ENCODE measurements at places on chromosomes 5 and 9.

DNA sequence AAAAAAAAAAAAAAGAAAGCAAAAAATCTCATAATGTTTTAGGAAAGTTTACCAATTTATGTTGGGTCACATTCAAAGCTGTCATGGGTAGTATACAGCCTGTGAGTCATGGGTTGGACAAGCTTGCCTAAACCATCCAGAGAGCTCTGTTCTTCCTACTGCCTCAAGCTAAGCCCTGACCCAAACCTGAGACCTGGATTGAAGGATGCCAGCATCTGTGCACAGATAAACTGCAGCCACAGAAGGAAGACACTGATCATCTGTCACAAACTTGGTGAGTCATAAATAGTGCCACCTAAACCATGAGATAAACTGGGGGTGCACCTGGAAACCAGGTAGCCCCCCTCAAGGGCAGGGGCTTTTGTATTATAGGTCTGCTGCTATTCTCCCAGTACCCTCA lies 31.0 kb downstream of the CSF2 start:
- no peak for DNase-seq

- peak; percentile 79 for DNase-seq
Measured at GRCh38 chr9:83281306-83282255, 218.6 kb upstream of the RASEF start.

GRCh38 chr5:492314-492893 lies 31.8 kb downstream of the SLC9A3 start:
- DNase-seq = no peak

DNA sequence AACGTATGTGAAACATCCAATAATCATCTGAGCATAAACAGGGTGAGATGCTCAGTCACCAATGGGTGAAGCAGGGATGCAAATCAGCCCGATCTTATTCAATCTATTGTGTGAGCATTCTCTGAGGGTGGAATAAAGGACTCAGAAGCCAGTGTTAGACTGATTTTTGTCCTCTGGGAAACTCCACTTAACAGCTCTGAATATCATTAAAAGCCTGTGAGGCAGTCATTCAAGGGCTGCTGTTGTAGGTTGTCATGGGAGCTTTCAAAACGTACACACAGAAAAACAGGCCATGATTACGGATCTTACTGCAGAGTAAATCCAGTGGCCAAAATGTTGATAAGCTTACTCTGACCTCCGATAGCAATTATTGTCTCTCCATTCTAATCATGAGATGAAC lies 266.5 kb upstream of the EFNA5 start:
- DNase-seq = no peak

GRCh38 chr5:55601204-55601618 lies 66.4 kb upstream of the PLPP1 start:
- DNase-seq = no peak

DNA sequence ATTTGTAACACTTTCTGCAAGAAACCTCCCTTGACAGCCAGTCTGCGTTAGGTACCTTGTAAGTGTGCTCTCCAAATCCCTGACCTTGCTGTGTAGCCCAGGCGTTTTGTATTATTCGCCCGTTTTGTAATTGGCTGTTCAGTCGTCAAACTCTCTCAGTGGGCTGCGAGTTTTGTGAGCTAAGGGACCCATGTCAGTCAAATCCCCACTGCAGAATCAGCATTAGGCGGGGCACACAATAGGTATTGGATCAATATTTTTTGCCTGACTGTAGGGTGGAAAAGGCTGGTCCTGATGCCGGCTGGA lies 665 bp downstream of the DNAJC18 start:
- DNase-seq = no peak

- DNase-seq = no peak
Measured at GRCh38 chr5:166710271-166710670, 1581.2 kb upstream of the WWC1 start.

- DNase-seq = no peak
Measured at GRCh38 chr9:1051210-1051583, 1.0 kb downstream of the DMRT2 start.

GRCh38 chr9:81211741-81212140 lies 477.6 kb downstream of the TLE1 start:
- no peak for DNase-seq

GRCh38 chr5:57676222-57677098 lies 193.8 kb upstream of the ACTBL2 start:
- no peak for DNase-seq

DNA sequence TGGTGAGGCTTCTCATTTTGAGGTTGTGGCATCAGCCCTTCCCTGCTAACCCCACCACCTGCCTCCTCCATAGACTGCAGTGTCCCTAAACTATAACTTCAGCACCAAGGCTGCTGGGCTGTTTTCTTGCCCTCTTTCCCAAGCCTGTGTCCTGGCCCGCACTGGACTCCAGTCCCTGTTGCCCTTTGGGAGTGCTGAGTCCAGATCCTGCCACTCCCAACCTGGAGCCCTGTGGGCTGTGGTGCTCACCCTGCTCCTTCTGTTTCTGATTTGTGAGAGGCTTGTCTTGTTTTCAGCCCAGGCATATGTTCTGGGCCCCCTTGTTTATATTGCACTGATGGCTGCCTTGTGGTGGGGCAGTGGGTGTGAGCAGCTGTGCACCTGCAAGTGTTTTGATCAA lies 39.7 kb upstream of the RNU6ATAC start:
- no peak for DNase-seq

- no peak for DNase-seq
Measured at GRCh38 chr5:129631961-129632360, 115.9 kb upstream of the MINAR2 start.

- no peak for DNase-seq
Measured at GRCh38 chr5:86686046-86686445, 68.3 kb downstream of the COX7C start.

DNA sequence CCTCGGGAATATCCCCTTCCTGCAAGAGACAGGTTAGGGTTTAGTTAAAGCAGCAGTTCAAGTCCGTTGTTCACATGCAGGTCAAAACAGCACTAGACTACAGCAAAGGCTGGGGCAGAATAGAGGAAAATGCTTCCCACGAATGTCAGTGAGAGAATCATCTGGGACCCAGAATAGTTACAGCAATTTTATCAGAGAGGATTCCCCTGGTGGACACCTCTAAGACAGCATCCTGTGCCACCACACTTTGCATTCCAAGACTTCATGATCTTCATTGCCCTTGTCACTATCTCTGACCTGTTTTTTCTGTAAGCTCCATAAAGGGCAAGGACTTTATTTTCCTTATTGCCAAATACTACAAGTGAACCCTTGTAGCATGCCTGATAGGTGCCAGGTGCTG lies 12.9 kb downstream of the GRXCR2 start:
- no peak for DNase-seq

GRCh38 chr5:40223884-40224402 lies 455.8 kb upstream of the PTGER4 start:
- DNase-seq = no peak

DNA sequence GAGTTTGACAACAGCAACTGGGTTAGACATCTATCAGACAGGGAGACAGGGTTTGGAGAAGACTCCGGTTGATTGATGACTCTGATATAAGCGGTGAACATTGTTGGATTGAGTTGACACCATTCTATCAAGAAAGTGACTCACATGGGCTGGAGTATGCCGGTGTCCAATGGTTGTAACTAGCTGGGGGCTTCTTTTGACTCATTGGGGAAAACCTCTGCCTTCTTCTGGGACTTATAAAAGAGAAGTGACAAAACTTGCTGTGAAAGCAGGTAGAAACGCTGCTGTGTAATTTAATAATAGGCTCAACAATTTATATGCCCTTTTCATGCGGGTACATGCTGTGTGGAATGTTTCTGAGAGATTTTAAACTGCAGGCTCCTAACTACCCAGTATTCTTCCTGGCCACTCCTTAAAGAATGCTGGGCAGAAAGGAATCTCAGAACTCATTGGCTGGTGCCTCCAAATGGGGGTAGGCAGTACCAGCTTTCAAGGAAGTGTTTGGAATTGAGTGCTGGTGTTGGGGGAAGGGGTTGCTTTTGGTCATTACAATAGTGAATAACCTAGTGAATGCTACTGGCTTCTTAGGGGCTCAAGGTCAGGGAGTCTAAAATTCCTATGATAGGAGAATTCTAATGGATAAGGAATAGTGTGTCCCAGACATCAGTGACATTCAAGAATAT lies 43.9 kb downstream of the FYB1 start:
- no peak for DNase-seq

- peak; percentile 51 for DNase-seq
Measured at GRCh38 chr9:121075251-121076036, 689 bp downstream of the CNTRL start.

DNA sequence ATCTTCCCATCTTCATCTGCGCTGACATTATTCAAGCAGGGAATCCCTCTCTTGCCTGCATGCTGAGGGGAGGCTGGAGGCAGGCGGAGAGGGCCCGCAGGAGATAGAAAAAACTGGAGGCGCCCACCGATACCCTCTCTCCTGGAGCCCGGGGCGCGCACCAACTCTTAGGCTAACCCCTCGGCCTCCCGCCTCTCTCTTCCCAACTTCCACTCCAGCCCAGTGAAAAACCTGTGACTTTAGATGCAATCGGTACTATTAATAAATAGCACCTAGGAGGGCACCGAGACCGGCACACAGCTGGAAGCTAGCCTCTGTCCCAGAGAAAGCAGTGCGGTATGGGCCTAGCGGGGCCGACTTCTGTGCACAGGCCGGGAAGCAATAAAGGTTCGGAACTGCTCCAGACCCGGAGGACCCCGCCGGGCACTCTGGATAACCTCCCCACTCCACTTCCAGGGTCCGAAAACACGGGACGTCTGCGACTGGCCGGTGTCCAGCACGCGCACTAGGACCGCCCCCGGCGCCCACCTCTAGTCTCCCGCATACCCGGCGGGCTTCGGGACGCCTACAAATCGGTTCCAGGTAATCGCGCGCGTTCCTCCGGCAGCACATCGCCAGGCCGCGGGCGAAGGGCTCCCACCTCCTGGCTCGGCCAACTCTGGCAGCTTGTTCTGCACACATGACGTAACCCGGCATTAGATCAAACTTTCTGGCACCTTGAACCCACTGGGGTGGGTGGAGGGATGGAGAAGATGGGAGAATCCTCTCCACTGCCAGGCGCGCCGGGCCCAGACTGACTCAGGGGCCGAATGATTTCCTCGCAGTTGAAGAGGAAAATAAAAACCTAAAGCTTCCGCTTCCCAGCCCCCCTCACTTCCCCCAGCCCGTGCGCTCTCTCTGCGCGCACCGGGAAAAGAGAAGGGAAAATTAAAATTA lies 1.4 kb downstream of the EFNA5 start:
- DNase-seq = no peak

GRCh38 chr5:146640285-146640896 lies 124.4 kb upstream of the GPR151 start:
- DNase-seq = no peak

- no peak for DNase-seq
Measured at GRCh38 chr9:105457560-105458294, 9.9 kb downstream of the FSD1L start.

GRCh38 chr9:3288686-3289085 lies 237.1 kb downstream of the RFX3 start:
- peak; percentile 12 for DNase-seq

GRCh38 chr5:169637085-169637548 lies at the start of gene DOCK2:
Gene DOCK2 (plus strand): TSS chr5:169637275. CDS start chr5:169637327, 52 bp downstream.
- peak; percentile 92 for DNase-seq

Measured in HL-60 (cell line).